ENCODE measurements at places on chromosomes 6 and 20. TPM values are rescaled to one million over a fixed set of nuclear protein-coding genes. Genes with fewer than 3 reads are reported as not detected.

- H3K27ac ChIP-seq = no peak overlapping the region
- no peak for DNase-seq
- H3K36me3 ChIP-seq = peaks cover 2% of the 10 kb centered on the region
- H3K4me3 ChIP-seq = no peak overlapping the region
- H3K27me3 ChIP-seq = no peaks in the 10 kb centered on the region
These were observed 121.6 kb downstream of the ISM1 start for GRCh38 chr20:13342469-13343242.

Gene TBX18
- total RNA-seq = not detected

DNA sequence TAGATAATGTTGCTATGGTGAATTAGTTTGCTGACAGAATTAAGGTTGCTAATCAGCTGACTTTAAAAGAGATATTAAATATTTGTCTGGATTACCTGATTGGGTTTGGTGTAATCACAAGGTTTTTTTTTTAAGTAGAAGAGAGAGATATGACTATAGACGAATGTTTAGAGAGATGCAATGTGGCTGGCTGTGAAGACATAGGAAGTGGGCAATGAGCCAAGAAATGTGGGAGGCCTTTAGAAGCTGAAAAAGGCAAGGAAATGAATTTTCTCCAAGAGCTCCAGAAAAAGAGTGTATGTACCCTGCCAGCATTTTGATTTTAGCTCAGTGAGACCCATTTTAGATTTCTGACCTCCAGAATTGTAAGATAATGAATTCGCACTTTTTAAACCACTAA is 598.3 kb downstream of the PKHD1 start:
- DNase-seq = no peak
- H3K27me3 ChIP-seq = no peaks in the 10 kb centered on the region
- no peak overlapping the region for H3K27ac ChIP-seq
- H3K4me3 ChIP-seq = no peak overlapping the region

DNA sequence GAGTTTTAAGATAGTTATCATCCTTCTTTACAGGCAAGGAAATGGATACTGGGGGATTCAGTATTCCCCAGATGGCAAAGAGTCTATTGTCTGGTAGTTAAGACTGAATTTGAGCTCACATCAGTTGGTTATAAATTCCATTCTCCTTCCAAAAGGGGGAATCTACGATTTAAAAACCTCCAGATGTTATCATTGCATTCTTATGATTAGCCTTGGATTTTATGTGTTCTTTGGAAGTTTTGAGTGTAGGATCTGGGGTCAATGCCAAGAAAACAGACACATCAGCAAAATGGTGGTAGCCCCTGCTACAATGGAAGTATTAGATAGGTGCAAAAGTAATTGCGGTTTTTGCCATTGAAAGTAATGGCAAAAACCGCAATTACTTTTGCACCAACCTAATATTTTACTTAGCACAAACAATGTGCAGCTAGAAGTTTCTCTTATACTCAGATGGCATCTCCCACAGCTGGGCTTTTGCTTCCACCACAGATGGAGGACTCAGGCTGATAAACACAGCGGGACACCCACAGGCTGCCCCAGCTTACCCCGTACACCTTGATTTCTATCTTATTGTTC is 168.2 kb upstream of the RIN2 start:
- H3K4me1 ChIP-seq = no peaks in the 10 kb centered on the region
- no peak overlapping the region for H3K4me3 ChIP-seq
- no peak for DNase-seq
- no peak overlapping the region for H3K27ac ChIP-seq

DNA sequence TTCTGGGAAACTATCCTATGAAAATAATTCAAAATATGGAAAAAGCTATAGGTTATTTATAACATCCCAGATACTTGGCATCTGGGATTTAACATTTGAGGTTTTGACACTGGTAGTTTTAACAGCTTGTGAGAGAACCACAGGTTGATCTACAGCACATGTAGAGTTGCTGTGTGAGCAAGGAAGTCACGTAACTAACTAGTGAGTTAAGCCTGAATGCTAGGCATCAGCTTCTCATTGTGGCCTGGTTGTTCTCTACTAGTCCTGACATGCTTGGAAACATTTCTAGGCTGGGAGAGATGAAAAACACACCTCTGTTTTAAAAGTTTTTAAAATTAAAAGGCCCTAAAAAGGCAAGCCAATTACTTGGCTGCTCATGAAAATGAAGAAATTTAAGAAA is 28.2 kb downstream of the ESF1 start:
- no peak overlapping the region for H3K27ac ChIP-seq
- H3K36me3 ChIP-seq = peaks cover 10% of the 10 kb centered on the region
- no peak for DNase-seq
- H3K4me1 ChIP-seq = no peaks in the 10 kb centered on the region
- H3K27me3 ChIP-seq = no peaks in the 10 kb centered on the region

Gene HNF4A
- total RNA-seq = not detected

Gene C6orf15
- total RNA-seq = not detected

DNA sequence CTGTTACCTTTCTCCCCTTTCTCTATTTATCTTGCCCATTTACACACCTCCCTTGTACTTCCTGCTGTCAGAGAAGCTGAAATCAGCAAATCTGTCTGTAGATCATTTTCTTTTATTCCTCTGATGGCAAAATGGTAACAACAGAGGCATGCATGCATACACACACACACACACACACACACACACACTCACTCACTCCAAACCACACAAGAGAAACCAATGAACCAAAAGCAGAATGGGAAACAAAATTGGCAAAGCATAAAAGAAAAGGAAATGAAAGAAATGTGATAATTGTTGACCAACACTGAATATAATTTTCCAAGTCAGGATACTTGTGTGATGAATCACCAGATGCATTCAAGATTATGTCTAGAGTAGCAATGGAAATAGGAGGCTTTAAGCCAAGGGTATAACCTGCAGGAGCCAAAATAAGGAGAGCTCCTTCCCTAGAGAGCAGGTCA is 172.4 kb downstream of the PLCB4 start:
- DNase-seq = no peak
- no peaks in the 10 kb centered on the region for H3K4me1 ChIP-seq
- no peaks in the 10 kb centered on the region for H3K36me3 ChIP-seq
- no peak overlapping the region for H3K4me3 ChIP-seq

- no peaks in the 10 kb centered on the region for H3K36me3 ChIP-seq
- no peak overlapping the region for H3K4me3 ChIP-seq
- H3K27ac ChIP-seq = no peak overlapping the region
- H3K27me3 ChIP-seq = peaks cover 49% of the 10 kb centered on the region
- H3K4me1 ChIP-seq = peaks cover 6% of the 10 kb centered on the region
These were observed 46.4 kb downstream of the FOXF2 start for GRCh38 chr6:1435806-1436205.

DNA sequence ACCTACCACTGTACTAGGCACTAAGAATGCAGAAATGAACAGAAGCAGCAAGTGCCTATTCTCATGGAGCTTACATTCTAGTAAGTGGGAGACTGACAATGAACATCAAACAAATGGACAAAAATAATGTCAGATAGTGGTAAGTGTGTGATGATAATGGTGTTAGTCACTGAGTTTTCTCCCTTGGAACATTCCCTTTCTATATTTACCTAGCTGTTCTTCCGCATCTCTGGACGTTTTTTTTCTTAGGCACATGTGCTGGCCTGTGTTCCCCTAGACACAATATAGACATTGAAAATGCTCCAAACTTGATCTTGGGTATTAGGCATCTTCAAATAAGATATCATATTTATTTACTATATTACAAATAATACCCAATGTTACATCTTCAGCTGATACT is 218.1 kb upstream of the GJE1 start:
- H3K27me3 ChIP-seq = no peaks in the 10 kb centered on the region
- H3K27ac ChIP-seq = no peak overlapping the region
- no peak for DNase-seq

DNA sequence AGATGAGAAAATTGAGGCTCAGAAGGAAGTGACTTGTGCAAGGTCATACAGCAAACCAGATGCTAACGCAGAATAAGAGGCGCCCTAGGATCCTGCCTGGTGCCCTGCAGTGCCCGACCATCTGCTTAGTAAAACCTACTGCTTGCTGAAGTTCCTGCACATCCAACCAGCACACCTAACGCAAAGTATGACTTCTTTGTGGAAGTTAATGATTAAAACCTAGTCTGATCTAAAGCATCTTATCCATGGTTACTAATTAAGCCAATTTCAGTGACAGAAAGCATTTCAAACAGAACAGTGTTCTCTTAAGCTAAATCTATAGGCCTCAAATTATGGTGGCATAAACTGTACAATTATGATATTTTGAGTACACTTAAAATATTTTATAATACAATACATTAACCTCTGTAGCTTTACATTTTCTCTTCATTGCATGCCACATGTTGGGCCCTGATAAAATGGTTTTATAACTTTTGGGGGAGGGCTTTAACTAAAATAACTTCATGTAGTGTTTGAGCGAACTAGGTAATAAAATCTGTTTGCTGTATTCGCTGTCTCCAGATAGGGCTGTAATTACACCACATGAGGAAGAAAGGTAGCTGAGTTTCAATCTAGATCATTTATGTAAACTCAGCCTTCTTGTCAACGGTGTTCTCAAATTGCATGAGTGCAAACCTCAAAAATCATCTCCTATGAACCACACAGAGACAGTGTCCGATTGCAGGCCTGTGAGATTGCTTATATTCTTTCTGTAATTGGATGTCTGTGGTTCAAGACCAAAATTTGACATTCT is 37.5 kb upstream of the BEND3 start:
- H3K27ac ChIP-seq = no peak overlapping the region
- no peaks in the 10 kb centered on the region for H3K4me1 ChIP-seq
- no peaks in the 10 kb centered on the region for H3K27me3 ChIP-seq
- no peaks in the 10 kb centered on the region for H3K36me3 ChIP-seq
- no peak overlapping the region for H3K4me3 ChIP-seq

Gene ULBP3
- 1.1 TPM for total RNA-seq

DNA sequence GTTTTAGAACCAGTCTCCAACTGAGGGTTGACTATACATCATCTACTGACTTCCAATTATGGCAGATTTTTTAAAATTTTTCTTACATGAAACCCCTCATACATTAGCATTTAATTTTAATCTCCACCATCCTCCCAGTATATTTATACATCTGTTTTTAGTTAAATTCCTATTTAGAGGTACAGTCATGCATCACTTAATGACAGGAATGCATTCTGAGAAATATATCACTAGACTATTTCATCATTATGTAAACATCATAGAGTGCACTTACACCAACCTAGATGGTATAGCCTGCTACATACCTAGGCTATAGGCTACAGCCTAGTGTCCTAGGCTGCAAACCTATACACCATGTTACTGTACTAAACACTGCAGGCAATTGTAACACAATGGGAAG is 316.7 kb upstream of the MARCKS start:
- DNase-seq = no peak
- H3K4me3 ChIP-seq = no peak overlapping the region
- no peak overlapping the region for H3K27ac ChIP-seq
- H3K36me3 ChIP-seq = no peaks in the 10 kb centered on the region
- H3K4me1 ChIP-seq = no peaks in the 10 kb centered on the region

Gene JAG1
- total RNA-seq = 1.0 TPM

Gene PI16
- 0.14 TPM for total RNA-seq

- no peaks in the 10 kb centered on the region for H3K4me1 ChIP-seq
- H3K36me3 ChIP-seq = no peaks in the 10 kb centered on the region
- no peak overlapping the region for H3K27ac ChIP-seq
- no peak for DNase-seq
- H3K27me3 ChIP-seq = no peaks in the 10 kb centered on the region
- H3K4me3 ChIP-seq = no peak overlapping the region
These were observed 35.7 kb downstream of the COL21A1 start for GRCh38 chr6:56211724-56212123.

Gene CCHCR1
- total RNA-seq = 47.5 TPM

GRCh38 chr6:71248306-71248765 is 40.3 kb upstream of the OGFRL1 start:
- no peak overlapping the region for H3K27ac ChIP-seq
- H3K4me3 ChIP-seq = no peak overlapping the region
- peaks cover 9% of the 10 kb centered on the region for H3K4me1 ChIP-seq
- no peaks in the 10 kb centered on the region for H3K27me3 ChIP-seq
- DNase-seq = no peak

GRCh38 chr20:60962367-60963045 is 289.6 kb upstream of the CDH4 start:
- H3K4me3 ChIP-seq = no peak overlapping the region
- H3K27ac ChIP-seq = no peak overlapping the region
- H3K36me3 ChIP-seq = no peaks in the 10 kb centered on the region
- no peaks in the 10 kb centered on the region for H3K27me3 ChIP-seq

GRCh38 chr6:160218810-160219209 is 39.8 kb downstream of the SLC22A2 start:
- DNase-seq = no peak
- H3K4me3 ChIP-seq = no peak overlapping the region
- peaks cover 42% of the 10 kb centered on the region for H3K27me3 ChIP-seq

DNA sequence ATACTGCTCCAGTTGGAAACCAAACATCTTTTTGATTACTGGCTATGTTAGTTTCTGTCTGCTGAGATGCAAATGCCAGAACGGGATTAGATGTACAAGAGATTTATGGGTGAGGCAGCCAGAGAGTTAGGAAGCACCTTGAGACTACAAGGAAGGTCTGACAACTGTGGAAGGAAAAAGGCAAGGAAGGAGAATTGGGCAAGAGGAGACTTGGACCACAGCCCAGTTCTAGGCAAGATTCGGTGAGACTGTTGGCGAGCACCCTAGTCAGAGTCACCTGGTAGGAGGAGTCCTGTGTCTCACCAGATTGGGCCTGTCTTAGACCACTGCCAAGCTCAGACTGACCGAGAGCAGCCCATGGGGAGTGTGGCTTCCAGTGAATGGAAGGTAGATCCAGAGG is 91.8 kb upstream of the F13A1 start:
- H3K36me3 ChIP-seq = no peaks in the 10 kb centered on the region
- no peak for DNase-seq
- no peak overlapping the region for H3K27ac ChIP-seq
- H3K27me3 ChIP-seq = peaks cover 21% of the 10 kb centered on the region
- H3K4me1 ChIP-seq = no peaks in the 10 kb centered on the region

DNA sequence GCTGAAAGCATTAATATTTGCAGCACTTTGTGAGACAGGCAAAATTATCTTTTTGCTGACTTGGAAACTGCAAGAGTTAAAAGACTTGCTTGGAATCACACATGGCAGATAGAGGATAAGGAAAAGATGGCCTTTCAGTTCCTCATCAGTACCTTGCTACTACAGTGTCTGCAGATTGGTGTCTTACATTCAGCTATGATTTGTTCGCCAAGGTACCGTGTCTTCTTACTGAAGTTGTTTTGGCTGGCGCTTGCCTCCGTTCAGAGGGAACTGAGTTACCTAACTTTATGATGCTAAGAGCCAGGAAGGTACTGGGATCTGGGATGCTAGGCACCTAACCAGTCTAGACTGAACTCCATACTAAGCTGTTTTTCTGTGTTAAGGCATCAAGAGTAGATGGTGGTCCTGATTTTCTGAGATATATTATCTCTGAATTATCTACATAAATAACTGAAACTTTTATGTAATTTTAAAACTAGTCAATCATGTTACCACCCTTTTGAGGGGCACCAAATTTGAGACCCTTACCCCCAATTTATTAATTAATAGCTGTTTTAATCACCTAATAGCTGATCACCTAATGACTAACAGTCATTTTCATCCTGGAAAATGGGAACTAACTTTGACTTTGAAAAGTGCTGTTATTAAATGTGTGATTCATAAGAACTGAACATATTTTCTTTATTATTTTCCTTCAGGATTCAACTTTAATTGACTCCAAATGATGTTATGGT is 2.5 kb downstream of the WTAP start:
- no peak for DNase-seq
- peak overlapping the region; percentile 98 for H3K4me3 ChIP-seq
- peak overlapping the region; percentile 98 for H3K27ac ChIP-seq
- H3K36me3 ChIP-seq = peaks cover 16% of the 10 kb centered on the region
- no peaks in the 10 kb centered on the region for H3K27me3 ChIP-seq

Gene PTGIS
- 1.8 TPM for total RNA-seq

GRCh38 chr20:38982291-38982690 is 20.1 kb downstream of the DHX35 start:
- no peak overlapping the region for H3K4me3 ChIP-seq
- no peaks in the 10 kb centered on the region for H3K27me3 ChIP-seq
- peaks cover 5% of the 10 kb centered on the region for H3K4me1 ChIP-seq
- H3K27ac ChIP-seq = no peak overlapping the region
- no peaks in the 10 kb centered on the region for H3K36me3 ChIP-seq

Gene SLC16A10
- 4.9 TPM for total RNA-seq
